ENCODE measurements at places on chromosomes 11 and 22.

GRCh38 chr22:20062766-20063083 lies 17.3 kb upstream of the DGCR8 start:
- no peak for DNase-seq

DNA sequence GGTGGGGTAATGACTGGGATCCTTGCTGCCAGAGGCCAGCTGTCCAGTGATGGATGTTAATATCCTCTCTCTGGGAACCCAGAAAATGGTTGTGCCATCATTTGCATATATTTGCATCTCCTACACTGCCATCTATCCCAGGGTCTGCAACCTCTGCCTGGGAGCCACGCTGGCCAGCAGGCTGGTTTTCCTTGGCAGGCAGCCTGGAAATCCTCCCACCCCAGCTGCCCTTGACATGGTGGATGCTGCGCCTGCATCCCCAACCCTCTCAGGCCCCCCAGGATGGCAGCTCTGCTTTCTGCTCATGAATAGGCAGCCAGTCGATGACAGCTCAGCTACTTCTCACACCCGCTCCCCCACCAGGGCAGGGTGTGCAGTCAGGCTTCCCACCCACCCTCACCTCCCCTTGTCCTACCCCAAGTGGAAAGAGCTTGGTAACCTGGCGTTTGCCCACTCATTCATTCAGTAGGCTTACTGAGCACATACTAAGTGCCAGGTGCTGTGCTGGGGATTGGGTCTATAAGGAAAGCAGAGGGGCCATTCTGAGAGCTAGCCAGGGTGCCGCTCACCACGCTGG lies 202.5 kb downstream of the TRIM29 start:
- no peak for DNase-seq

DNA sequence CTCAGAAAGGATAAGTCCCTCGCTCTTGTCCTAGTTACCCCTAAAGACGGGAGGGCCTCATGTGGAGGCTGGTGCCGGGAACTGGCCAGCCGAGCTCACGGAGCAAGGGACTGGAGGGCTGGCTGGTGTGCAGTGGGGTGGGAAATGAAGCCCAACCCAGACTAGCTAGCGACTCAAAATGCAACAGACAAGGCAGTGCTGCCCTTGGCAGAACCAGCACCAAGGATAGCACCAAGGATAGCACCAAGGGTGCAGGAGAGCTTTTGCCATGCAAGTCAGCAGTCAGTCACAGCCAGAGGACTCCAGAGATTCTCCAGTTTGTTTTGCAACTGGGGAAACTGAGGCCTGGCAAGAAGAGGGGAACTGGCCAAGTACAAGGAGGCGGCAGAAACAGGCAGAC lies 6.5 kb upstream of the BATF2 start:
- DNase-seq: no peak

DNA sequence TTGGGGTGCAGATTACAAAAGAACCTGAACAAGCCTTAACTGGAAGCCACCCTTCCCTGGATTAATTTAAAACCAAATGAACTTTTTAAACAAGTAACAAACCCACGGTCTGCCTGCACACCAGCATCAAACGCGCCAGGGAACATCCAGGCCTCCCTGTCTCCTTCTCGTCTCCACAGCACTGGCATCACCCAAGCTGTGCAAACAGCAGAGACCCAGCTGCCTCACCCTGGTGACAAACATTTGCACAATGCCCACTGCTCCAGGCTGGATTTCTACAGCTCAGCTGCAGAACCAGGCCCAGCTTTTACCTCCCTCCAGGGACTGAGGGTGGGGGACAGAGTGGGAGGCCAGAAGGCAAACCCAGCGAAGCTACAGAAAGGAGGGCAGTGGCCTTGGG lies 7.0 kb downstream of the RPL3 start:
- no peak for DNase-seq

GRCh38 chr11:117933475-117933874 lies 4.3 kb upstream of the TMPRSS13 start:
- no peak for DNase-seq

DNA sequence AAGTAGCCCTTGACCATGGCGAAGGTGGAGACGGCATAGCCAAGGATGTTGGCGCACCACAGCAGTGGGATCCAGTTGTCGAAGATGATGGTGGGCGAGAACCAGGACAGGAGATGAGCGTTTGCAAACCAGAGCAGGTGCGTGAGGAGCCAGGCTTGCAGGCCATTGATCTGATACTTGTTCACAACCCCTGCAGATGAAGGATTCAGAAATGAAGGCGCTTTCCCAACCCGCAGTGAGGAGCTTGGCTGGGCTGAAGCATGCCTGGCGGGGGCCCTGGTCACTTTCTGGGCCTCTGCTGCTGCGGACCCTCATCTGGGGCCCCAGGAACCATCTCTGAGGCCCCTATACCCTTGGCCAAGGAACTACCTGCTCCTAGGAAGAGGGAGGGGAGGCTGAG lies 6.9 kb downstream of the DHCR7 start:
- no peak for DNase-seq

GRCh38 chr11:9225748-9226298 lies 39.3 kb downstream of the DENND5A start:
- no peak for DNase-seq

- DNase-seq: no peak
These were observed 843.0 kb downstream of the METTL15 start for GRCh38 chr11:28951191-28951590.
